ENCODE measurements at places on chromosomes 12 and 14. TPM values are rescaled to one million over a fixed set of nuclear protein-coding genes. Genes with fewer than 3 reads are reported as not detected.

- DNase-seq, result no peak
Measured at GRCh38 chr12:67430708-67431335, 161.7 kb downstream of the CAND1 start.

DNA sequence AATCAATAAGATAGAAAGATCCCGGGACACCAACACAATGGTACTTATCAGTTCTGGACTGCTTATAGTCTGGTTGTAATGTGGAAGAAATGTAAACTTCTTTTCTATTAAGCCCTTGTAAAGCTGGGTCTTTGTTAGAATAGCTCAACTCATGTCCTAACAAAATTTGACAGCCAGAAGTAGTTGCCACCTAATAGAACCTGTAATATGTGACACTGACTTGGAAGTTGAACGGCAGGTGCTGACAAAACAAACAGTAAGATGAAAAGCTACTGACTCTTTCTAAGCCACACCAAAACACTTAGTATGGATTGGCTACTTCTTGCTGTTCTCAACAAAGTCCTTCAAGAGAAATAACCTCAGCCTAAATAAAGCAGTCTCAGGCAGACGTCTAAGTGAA, 56.6 kb downstream of the KIF21A start:
- DNase-seq, result no peak

DNA sequence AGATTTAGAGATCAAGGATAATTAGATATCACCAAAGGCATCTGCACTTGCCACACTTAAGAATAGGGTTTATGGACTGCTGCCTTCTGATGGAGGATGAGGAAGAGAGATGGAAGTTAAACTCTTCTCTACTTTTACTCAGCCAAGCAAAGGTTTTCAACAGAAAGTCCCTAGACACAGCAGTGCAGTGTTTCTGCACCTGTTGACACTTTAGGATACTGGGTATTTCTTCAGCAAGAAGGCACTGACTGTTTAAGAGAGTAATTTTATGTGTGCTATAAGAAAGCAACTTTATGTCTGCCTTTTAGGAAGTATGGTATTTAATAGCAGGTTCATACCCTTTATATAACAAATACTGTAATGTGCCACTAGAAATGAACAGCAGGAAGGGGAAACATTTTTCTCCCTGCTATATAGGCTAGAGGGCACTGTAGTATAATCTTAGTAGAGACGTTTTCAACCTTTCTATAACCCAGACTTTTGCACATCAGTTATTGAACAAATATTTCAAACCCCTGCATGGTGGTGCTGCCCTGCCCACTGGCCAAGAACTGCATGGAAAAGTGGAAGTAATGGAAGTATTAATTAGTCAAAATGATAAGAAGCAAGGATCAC, 225.0 kb upstream of the GRIP1 start:
- no peak for DNase-seq

- no peak for DNase-seq
Measured at GRCh38 chr14:27484633-27485032, 886.8 kb upstream of the NOVA1 start.

KCNH5 gene
- total RNA-seq, result under 0.01 TPM

- DNase-seq, result peak; percentile 25
Measured at GRCh38 chr14:65164068-65164824, 61.9 kb upstream of the MAX start.

PRMT5 gene
- 75.9 TPM for total RNA-seq

KRT6A gene
- not detected for total RNA-seq

AMN1 gene
- total RNA-seq, result 5.1 TPM

TMTC2 gene
- 2.7 TPM for total RNA-seq

GRCh38 chr12:94198872-94199271, 50.5 kb downstream of the PLXNC1 start:
- no peak for DNase-seq

GRCh38 chr12:121932914-121933521, 14.6 kb downstream of the CFAP251 start:
- no peak for DNase-seq

DNA sequence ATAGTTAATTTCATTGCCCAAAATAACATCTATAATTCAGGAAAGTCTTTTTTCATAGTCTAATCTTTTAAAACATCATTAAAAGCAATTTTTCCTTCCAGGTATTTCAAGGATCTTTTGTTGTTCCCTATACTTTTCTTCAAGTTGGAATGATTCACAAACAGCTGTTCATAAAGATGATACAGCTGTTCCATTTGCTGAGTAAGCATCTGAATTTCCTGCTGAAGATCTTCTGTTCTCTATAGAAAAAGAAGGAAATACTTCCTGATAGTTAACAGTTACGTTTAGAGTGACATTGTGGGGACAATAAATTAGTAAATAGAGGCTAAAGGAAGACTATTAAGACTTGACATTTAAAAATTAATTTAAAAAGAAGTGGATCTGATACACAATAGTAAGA, 30.3 kb upstream of the ESR2 start:
- no peak for DNase-seq

GRCh38 chr12:91579516-91580263, 397.1 kb upstream of the DCN start:
- DNase-seq, result no peak

- DNase-seq, result no peak
Measured at GRCh38 chr14:69982886-69983285, 103.7 kb downstream of the SMOC1 start.

LRRC10 gene
- not detected for total RNA-seq

GRCh38 chr12:51729331-51729730, 119.2 kb downstream of the FIGNL2 start:
- no peak for DNase-seq

TSPAN8 gene
- not detected for total RNA-seq

- DNase-seq, result peak; percentile 92
Measured at GRCh38 chr12:113302886-113303640, 31.8 kb downstream of the SLC8B1 start.

BHLHE41 gene
- 0.81 TPM for total RNA-seq

GPRC5D gene
- not detected for total RNA-seq

ADCK1 gene
- 6.7 TPM for total RNA-seq

MYO1H gene
- not detected for total RNA-seq

DNA sequence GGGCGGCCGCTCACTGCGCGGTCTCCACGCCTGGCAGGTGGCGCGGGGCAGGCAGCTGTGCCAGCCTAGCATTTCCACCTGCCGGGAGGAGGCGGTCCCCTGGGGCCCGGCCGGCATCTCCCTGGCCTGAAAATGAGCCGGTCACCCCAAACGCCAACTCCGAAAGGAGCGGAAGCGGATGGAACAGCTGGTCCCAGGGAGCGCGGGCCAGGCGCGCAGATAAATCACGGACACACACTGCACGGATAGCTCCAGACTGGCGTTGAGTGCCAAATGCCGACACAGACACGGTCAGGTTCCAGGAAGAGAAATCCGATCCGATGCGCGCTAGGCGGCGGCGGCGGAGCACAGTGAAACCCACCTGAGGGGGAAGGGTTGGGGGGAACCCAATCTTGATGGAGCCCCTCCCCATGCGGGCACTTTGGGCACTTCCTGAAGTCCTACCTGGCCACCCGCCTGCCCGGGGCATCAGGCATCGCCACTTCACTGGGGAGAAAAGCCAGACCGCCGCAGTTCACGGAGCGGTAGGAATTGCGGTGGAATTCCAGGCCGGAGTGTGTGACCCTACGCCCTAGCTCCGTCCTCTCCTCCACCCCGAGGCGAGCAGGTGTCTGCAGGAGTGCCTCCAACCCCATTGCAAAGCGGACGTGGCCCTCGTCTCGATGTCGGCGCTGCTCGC, 624 bp upstream of the PLEKHD1 start:
- no peak for DNase-seq

DNA sequence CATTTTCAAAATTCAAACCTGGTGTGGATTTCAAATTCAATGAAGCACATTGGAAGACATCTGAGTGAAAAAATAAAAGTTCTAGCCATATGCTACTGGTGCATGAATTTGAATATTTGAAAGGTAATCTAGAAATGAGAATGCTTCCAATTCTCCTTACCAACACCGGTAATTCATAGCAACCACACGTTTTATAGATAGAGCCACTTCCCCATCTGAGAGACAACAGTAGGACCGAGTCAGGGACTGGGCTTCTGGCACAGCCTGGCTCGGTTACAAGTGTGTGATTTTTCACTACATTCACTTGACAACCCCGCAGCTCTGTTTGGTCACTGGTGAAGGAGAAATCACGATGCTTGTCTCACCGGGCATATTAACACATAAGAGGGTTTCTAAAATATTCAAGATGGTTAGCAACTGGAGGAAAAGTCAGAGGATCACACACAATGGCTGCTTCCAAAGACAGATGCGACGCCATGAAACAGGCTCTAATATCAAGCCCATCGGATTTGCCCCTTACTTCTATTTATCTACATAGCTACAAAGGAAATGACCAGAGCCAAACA, 86.5 kb upstream of the FOXN3 start:
- no peak for DNase-seq

GRCh38 chr12:39780913-39781446, 161.4 kb upstream of the ABCD2 start:
- DNase-seq, result no peak

KLRC1 gene
- total RNA-seq, result not detected

MSRB3 gene
- total RNA-seq, result 75.9 TPM

GRCh38 chr12:10088955-10089900, 9.6 kb downstream of the CLEC1A start:
- DNase-seq, result no peak

DNA sequence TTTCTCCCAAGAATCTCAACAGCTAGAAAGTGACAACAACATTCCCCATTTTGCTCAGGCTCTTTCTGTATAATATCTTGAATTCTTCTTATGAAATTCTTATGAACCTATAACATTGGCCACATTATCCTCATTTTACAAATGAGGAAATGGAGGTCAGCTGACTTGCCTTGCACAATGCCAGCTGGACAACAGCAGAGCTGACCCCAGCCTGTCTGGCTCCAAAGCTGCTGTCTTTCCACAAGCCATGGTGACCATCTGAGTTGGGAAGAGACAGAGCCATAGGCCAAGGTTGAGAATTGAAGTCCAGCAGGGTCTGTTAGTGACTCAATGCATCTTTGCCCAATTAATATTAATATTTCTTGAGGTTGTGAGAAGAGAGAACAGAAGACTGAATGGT, 87.3 kb downstream of the KSR2 start:
- no peak for DNase-seq

ATXN7L3B gene
- 40.9 TPM for total RNA-seq

ACACB gene
- total RNA-seq, result 28.8 TPM

GRCh38 chr12:90333939-90334338, 621.0 kb downstream of the CCER1 start:
- no peak for DNase-seq

DNA sequence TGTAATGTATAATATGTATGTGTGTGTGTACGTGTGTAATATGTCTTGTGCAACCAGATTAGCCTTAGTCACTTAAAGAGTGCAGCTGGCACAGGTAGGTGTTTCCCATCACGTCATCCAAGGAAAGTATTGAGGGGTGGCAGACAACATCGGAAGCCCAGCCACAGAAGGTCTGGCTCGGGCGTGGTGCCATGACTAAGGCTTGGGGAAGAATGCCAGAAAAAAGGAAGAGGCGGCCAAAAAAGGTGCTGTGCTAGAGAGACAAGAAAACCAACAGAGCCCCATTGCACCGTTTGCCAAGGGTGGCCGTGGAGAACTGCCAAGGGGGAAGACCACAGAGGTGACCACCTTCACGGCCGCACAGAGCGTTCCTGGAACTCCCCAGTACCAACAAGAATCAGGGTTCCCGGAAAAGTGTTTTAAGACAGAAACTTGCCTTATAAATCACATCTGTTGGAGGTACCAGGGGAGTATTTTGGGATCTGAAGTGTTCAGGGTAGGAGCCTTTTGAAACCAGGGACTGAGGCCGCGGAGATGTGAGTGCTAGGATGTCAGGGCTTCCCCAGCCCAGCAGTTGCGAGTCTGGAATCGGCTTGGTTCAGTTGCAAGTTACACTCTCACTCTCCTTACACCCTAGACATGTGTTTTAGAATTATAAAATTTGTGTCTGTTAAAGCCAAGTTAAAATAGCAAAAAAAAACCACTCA, 131.2 kb upstream of the DYRK2 start:
- DNase-seq, result peak; percentile 41

GRCh38 chr12:56103823-56104108, 593 bp upstream of the PA2G4 start:
- no peak for DNase-seq

- DNase-seq, result no peak
Measured at GRCh38 chr12:95836630-95837239, 22.0 kb upstream of the SNRPF start.

DNA sequence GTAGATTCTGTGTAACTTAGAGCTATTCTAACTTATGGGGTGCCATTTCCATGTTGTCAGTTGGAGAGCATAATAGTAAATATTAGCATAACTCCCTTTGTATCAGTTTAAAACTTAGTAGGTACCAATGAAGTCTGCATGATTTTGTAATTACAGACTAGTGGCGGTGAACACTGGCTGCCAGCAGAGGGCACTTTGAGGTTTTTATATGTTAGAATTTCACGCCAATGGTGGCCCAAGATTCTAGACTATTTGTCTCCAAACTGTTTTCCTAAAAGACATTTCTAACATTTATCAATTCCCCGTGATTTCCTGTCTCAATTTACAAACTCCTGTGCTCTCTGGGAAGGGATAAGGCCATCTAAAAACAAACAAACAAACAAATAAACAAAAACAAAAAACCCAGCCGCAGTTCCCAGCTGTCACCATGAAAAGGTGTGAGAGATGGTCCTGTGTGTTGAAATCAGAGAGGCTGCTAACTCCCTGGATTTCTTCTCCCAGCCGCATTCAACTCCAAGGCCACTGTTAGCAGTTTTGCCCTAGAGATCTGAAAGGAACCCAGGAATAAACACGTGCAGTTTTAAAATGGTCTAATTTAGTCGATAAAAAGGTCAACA, 57.6 kb downstream of the BRMS1L start:
- DNase-seq, result peak; percentile 5

DNA sequence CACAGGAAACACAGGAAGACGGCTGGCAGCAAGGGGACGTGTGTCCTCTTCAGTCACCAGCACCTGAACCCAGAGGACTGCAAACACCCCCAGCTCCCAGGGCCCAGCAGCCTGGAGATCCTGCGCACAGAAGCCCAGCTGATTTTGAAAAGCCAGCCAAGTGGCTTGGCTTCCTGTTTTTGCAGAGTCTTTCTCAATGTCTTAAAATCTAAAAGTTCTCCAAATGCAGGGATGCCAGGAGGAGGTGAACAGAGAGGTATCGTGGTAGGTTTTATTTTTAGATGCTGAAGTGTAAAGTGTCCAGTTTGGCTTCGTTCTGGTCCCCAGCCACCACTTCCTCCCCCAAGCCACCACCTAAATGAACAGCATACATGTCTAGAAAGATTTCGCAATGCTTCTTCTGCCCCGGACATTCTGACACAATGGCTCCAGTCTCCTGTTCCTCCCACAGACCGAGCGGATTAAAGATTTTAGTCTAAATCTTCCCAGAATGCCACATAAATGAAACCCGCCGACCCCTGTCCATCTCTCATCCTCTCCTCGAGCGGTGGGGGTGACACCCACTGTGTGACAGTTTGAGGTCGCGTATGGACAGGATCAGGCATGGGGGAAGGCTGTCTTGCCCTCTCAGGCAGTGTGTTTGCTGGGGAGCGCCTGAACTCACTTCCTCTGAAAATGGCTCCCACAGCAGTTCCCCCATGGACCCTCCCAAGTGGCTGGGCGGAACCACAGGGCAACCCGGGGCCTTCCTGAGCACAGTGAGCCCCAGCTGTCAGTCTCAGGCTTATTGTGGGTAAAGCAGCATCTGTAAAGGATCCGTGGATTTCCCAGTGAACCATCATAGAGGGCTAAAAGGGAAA, 41.6 kb downstream of the ITPK1 start:
- DNase-seq, result peak; percentile 62

CD27 gene
- total RNA-seq, result 1.1 TPM

All from hematopoietic multipotent progenitor cell (in vitro differentiated cells).